ENCODE measurements at places on chromosomes 13 and 19. TPM values are rescaled to one million over a fixed set of nuclear protein-coding genes. Genes with fewer than 3 reads are reported as not detected.

DNA sequence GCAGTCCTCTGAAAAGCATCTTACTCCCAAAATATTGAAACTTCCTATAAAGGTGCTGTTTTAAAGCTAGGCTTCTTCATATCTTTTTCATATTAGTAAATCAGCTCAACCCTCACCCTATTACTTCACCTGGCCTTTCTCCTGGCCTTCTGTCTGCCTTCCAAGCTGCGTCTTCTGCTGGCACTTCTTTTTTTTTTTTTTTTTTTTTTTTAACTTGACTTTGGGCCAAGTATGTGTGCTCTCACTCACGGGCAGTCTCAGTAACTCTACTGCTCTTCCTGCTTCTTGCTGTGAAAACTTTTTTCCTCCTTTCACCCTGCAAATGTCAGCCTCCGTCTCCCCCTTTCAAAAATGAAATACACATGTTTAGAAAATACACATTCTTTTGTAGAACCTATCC lies 41.2 kb upstream of the KCTD4 start:
- H3K27ac ChIP-seq, result peak overlapping the region; percentile 36
- peak overlapping the region; percentile 16 for H3K4me3 ChIP-seq
- H3K27me3 ChIP-seq, result no peaks in the 10 kb centered on the region
- DNase-seq, result no peak
- H3K4me1 ChIP-seq, result peaks cover 47% of the 10 kb centered on the region

- peaks cover 24% of the 10 kb centered on the region for H3K27me3 ChIP-seq
- H3K36me3 ChIP-seq, result no peaks in the 10 kb centered on the region
- no peak overlapping the region for H3K4me3 ChIP-seq
- no peak overlapping the region for H3K27ac ChIP-seq
- H3K4me1 ChIP-seq, result no peaks in the 10 kb centered on the region
- peak; percentile 7 for DNase-seq
Measured at GRCh38 chr19:46571495-46571894, 29.6 kb upstream of the CALM3 start.

GRCh38 chr19:5271145-5271544 lies 69.5 kb downstream of the PTPRS start:
- H3K36me3 ChIP-seq, result peaks cover 17% of the 10 kb centered on the region
- no peak overlapping the region for H3K27ac ChIP-seq
- H3K27me3 ChIP-seq, result peaks cover 1% of the 10 kb centered on the region
- no peak overlapping the region for H3K4me3 ChIP-seq

DNA sequence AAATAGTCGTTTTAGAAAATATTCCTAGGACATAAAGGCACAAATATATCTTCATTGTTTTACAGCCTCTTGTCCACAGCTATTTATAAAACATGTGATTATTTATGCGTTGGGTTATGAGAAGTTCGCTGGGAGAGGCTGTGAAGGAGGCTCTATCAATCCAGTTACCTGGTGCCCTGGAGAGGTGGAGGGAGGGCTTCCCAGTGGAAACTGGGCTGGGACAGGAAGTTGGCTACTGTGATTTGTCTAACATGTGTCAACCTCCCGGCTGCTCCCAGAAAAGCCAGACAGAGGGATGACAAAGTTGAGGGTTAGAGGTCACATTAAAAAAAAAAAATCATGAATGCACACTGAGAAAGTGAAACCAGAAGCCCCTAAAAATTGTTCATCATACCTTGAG lies 346.5 kb downstream of the ZNF536 start:
- no peaks in the 10 kb centered on the region for H3K4me1 ChIP-seq
- H3K4me3 ChIP-seq, result peak overlapping the region; percentile 83
- no peaks in the 10 kb centered on the region for H3K36me3 ChIP-seq
- DNase-seq, result no peak
- no peak overlapping the region for H3K27ac ChIP-seq
- H3K27me3 ChIP-seq, result peaks cover 4% of the 10 kb centered on the region

Gene RNASEH2A
- total RNA-seq, result 43.1 TPM

GRCh38 chr13:59332966-59333365 lies 830.8 kb downstream of the DIAPH3 start:
- no peaks in the 10 kb centered on the region for H3K36me3 ChIP-seq
- H3K27me3 ChIP-seq, result peaks cover 3% of the 10 kb centered on the region
- DNase-seq, result no peak
- H3K27ac ChIP-seq, result no peak overlapping the region
- no peaks in the 10 kb centered on the region for H3K4me1 ChIP-seq

- no peaks in the 10 kb centered on the region for H3K27me3 ChIP-seq
- no peak overlapping the region for H3K27ac ChIP-seq
- DNase-seq, result no peak
- no peak overlapping the region for H3K4me3 ChIP-seq
Measured at GRCh38 chr13:34085204-34085603, 267.3 kb downstream of the RFC3 start.

- peaks cover 5% of the 10 kb centered on the region for H3K27me3 ChIP-seq
- no peak for DNase-seq
- H3K4me3 ChIP-seq, result peak overlapping the region; percentile 92
- H3K36me3 ChIP-seq, result peaks cover 30% of the 10 kb centered on the region
- H3K4me1 ChIP-seq, result peaks cover 44% of the 10 kb centered on the region
- peak overlapping the region; percentile 98 for H3K27ac ChIP-seq
Measured at GRCh38 chr19:38850436-38850975, 720 bp upstream of the HNRNPL start.

Gene CYP2S1
- total RNA-seq, result 0.99 TPM

- H3K4me3 ChIP-seq, result peak overlapping the region; percentile 58
- peaks cover 45% of the 10 kb centered on the region for H3K4me1 ChIP-seq
- DNase-seq, result peak; percentile 90
- no peaks in the 10 kb centered on the region for H3K36me3 ChIP-seq
Measured at GRCh38 chr19:44603201-44603945, 10.0 kb upstream of the IGSF23 start.

DNA sequence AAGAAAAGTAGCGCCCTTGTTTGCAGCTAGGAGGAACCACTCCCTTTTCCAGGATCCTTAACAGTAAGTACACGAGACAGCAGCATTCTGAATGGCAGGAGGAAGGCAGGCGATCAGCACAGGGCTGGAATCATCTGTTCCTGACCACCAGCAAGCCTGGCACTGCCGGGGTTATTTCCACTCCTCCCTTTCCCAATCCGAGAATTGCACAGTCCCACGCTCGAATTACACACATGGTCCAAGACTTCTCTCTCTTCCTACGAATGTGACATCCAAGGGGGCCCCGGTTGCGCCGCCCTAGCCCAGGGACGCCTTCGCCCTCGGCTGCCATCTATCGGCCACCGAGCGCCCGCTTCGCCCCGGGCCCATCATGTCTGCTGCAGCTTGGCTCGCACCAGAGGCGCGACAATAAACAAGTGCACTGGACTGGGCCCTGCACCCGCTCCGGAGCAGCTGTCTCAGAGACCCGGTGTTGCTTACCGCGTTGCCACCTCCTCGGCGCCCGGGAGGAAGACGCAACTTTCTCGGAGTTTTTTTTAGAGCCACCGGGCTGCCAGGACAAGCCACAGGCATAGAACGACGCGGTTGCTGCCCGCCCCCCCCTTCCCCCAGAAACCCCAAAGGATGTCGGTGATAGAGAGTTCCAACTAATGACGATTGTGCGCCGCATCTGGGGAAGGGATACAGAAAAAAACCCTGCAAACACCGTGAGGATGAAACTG lies at the start of gene SLITRK5:
Gene SLITRK5 (plus strand): TSS at position 341 of the 722 bp plus-strand sequence. CDS start 4,018 bp downstream, outside the sequence.
- H3K36me3 ChIP-seq, result no peaks in the 10 kb centered on the region
- peak within 1 kb of the TSS; percentile 85 for H3K4me3 ChIP-seq

Gene ATP1A3
- total RNA-seq, result not detected

GRCh38 chr19:32653599-32653915 lies 21.4 kb downstream of the ANKRD27 start:
- no peaks in the 10 kb centered on the region for H3K27me3 ChIP-seq
- H3K36me3 ChIP-seq, result peaks cover 5% of the 10 kb centered on the region
- H3K4me1 ChIP-seq, result peaks cover 5% of the 10 kb centered on the region
- no peak for DNase-seq
- no peak overlapping the region for H3K4me3 ChIP-seq

- H3K36me3 ChIP-seq, result no peaks in the 10 kb centered on the region
- H3K27me3 ChIP-seq, result peaks cover 2% of the 10 kb centered on the region
- no peak overlapping the region for H3K4me3 ChIP-seq
Measured at GRCh38 chr13:42398533-42398932, 126.6 kb downstream of the AKAP11 start.

DNA sequence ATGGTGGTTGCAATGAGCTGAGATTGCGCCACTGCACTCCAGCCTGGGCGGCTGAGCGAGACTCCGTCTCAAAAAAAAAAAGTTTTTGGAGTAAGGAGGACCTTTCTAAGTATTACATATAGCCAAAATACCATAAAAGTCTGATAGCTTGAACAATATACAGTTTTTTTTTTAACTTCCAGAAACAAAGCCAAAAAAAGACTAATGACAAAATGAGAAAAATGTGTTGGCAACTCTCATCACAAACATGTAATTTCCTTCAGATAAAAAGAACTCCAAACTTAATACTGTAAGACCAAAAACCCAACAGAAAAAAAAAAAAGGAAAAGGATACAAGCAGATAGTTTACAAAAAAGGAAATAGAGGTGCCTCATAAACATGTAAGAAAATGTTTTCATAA lies 68.2 kb upstream of the MED4 start:
- H3K27ac ChIP-seq, result no peak overlapping the region
- H3K4me3 ChIP-seq, result no peak overlapping the region
- H3K36me3 ChIP-seq, result no peaks in the 10 kb centered on the region
- DNase-seq, result no peak
- H3K4me1 ChIP-seq, result peaks cover 20% of the 10 kb centered on the region

- no peak overlapping the region for H3K4me3 ChIP-seq
- H3K36me3 ChIP-seq, result no peaks in the 10 kb centered on the region
- peaks cover 8% of the 10 kb centered on the region for H3K4me1 ChIP-seq
- no peaks in the 10 kb centered on the region for H3K27me3 ChIP-seq
Measured at GRCh38 chr13:64305246-64305645, 2889.6 kb upstream of the PCDH20 start.

DNA sequence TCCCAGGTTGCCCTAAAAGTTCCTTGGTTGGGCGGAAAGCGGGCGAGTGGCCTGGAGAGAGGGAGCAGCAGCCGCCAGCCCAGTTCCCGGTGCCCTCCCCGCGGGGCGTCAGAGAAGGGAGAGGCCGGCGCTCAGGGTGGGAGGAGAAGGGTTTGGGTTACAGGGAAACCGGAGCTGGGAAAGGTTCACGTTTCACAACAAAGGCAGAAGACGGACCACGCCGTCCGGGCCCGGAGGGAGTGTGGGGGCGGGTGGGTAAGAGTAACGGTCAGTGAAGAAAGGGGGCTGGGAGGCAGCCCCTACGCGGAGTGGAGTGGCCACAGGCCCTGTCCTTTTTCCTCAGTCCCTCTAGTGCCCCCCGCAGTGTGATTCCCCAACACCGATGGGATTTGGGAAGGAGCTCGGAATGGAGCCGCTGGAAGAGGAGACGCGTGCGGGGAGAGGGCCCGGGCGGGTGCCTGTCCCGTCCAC lies 1.6 kb downstream of the SIX5 start:
- DNase-seq, result peak; percentile 80
- peaks cover 26% of the 10 kb centered on the region for H3K27me3 ChIP-seq
- H3K4me3 ChIP-seq, result peak overlapping the region; percentile 90

Gene LAIR1
- not detected for total RNA-seq

Gene IGFL1
- total RNA-seq, result not detected

Gene SHISA7
- total RNA-seq, result not detected

- no peaks in the 10 kb centered on the region for H3K36me3 ChIP-seq
- H3K27ac ChIP-seq, result no peak overlapping the region
- peaks cover 7% of the 10 kb centered on the region for H3K4me1 ChIP-seq
- no peak for DNase-seq
- H3K27me3 ChIP-seq, result no peaks in the 10 kb centered on the region
Measured at GRCh38 chr13:35146686-35147085, 204.6 kb downstream of the NBEA start.

GRCh38 chr19:50551715-50552187 lies 16.5 kb downstream of the LRRC4B start:
- no peak overlapping the region for H3K4me3 ChIP-seq
- no peak for DNase-seq
- peaks cover 6% of the 10 kb centered on the region for H3K4me1 ChIP-seq
- H3K27me3 ChIP-seq, result peaks cover 22% of the 10 kb centered on the region

DNA sequence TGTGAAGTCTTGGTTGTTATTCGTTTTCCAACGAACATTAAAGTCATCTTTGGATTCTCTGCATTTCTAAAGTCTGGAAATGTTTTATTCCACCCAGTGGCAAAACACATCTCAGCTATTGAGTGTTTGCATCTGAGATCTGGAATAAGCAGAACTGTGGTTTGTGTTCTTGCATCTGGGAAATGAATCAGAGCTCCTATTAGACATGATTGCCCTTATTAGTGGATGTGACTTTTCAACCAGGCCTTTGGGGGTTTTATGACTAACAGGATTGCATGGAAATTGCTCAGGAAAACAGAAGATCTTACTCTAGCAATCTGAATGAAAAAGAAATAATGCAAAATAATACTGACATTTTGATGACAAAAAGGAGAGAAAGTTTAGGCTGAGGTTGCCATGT lies 488.8 kb downstream of the IRS2 start:
- no peaks in the 10 kb centered on the region for H3K36me3 ChIP-seq
- H3K4me1 ChIP-seq, result peaks cover 26% of the 10 kb centered on the region
- peak overlapping the region; percentile 41 for H3K4me3 ChIP-seq

GRCh38 chr13:30792285-30793000 lies 57.1 kb downstream of the ALOX5AP start:
- peak overlapping the region; percentile 73 for H3K4me3 ChIP-seq
- peak overlapping the region; percentile 71 for H3K27ac ChIP-seq
- peaks cover 54% of the 10 kb centered on the region for H3K4me1 ChIP-seq
- no peaks in the 10 kb centered on the region for H3K36me3 ChIP-seq
- DNase-seq, result peak; percentile 91

Gene KCNN4
- total RNA-seq, result 0.68 TPM

All from HFFc6 (cell line).